Upper lobe of right lung (tissue), 1 donor: ENCODE measurements at places on chromosomes 3 and 15.

GRCh38 chr3:174168026-174168425 is 691.1 kb upstream of the NAALADL2 start:
- DNase-seq = no peak

GRCh38 chr3:46663591-46664135 is 29.8 kb downstream of the ALS2CL start:
- peak; percentile 40 for DNase-seq

- no peak for DNase-seq
These were observed 40.3 kb downstream of the KCNAB1 start for GRCh38 chr3:156160647-156161046.

GRCh38 chr3:43926055-43926454 is 235.3 kb downstream of the ABHD5 start:
- DNase-seq = no peak

DNA sequence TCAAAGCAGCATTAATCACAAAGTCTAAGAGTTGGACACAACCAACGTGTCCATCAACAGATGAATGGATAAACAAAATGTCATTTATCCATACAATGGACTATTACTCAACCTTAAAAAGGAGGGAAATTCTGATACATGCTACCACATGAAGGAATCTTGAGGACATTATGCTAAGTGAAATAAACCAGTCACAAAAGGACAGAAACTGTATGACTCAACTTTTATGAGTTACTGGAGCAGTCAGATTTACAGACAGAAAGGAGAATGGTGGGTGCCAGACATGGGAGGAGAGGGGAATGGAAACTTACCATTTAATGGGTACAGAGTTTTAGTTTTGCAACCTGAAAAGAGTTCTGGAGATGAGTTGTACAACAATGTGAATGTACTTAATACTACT is 43.0 kb upstream of the SEC13 start:
- DNase-seq = no peak

- peak; percentile 34 for DNase-seq
These were observed 15.9 kb downstream of the ABTB1 start for GRCh38 chr3:127688416-127689265.

- DNase-seq = no peak
These were observed 25.5 kb upstream of the B3GNT5 start for GRCh38 chr3:183227586-183227985.

DNA sequence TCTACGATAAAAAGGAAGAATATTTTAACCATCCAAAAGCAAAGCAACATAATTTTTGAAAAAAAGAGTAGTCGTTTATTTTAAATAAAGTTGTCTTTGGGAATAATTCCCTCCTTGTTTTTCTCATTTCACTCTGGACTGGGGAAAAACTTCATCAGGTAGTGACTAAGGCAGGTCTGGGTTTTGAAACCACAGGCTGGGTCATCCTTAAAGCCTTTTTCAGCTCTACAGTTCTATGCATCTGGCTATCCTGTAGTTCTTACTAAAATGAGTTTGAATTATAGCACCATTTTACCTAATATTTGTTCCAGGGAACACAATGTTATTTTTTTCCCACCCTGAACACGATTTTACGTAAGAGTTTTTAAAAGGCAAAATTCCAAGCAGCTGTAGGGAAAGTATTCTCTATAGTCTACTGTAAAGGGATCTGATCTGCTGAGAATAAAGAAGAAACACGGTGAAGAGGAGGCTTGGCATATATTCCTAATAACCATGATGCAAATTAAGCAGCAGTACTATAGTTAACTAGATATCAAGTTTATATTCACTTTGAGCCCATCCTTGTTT is 107.7 kb downstream of the OSBPL10 start:
- DNase-seq = no peak
